ENCODE measurements at places on chromosomes 1 and 21.
A peak's percentile ranks its signal among the peaks of the same experiment; 100 is the strongest.

- peak; percentile 49 for DNase-seq
Observed at GRCh38 chr1:89719502-89720306, 86.8 kb downstream of the LRRC8C start.

- DNase-seq = no peak
Observed at GRCh38 chr1:116382321-116382720, 9.3 kb downstream of the ATP1A1 start.

DNA sequence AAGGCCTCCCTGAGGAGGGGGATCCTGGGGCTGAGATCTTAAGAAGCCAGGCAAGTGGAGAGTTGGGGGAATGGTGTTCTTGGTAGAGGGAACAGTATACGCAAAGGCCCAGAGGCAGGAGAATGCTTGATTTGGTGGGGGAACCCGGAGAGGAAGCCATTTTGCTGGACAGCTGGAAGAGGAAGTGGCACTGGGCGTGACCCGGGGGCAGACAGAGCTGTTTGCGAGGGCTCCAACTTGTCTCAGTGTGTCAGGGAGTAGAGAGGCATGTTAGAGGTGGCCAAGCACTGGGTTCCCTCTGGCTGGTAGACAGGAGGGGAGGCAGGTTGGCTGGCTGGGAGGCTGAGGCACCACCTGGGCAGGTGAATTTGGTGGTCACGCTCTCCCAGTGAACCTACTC lies 96.3 kb upstream of the ACTL8 start:
- DNase-seq = no peak

DNA sequence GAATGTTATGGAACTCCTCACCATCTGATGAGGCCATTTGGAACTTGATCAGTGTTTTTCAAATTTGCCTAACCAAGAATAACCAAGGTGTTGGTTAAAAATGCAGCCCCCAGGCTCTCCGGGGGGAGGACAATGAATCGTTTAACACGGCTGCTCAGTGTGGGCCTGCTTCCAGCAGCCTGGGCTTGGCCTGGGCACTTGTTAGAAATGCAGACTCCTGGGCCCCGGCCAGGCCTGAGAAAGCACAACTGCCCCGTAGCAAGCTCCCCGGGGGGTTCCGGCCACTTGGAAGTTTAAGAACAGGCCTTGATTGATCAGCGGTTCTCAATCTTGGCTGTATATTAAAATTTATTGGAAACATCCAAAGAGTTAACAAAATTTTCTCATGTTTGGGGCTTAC lies 22.8 kb upstream of the C2CD2 start:
- no peak for DNase-seq

GRCh38 chr1:150893336-150893913 lies 6.5 kb downstream of the CTXND2 start:
- DNase-seq = no peak

GRCh38 chr1:57064379-57065140 lies 98.7 kb upstream of the C8B start:
- no peak for DNase-seq

DNA sequence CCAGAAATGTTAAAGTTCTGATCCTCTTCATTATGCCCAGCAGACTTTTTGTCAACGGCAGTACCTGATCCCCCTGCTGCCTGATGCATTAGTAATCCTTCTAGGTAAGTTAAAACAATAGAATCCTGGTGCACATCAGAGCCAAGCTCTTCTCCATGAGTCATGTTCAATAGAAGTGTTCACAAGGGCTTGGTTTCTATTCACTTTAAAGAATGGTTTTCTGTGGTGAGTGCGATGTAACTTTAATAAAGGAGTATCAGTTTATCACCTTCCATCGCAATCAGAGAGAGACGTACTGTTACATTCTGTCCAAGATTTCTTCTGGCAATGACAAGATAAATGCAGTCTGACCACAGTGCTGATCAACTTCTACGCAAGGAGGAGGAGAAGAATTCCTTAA lies 96.8 kb downstream of the NRIP1 start:
- DNase-seq = no peak

Measured in GM20000 (cell line).